ENCODE measurements at places on chromosomes 3 and 15.

DNA sequence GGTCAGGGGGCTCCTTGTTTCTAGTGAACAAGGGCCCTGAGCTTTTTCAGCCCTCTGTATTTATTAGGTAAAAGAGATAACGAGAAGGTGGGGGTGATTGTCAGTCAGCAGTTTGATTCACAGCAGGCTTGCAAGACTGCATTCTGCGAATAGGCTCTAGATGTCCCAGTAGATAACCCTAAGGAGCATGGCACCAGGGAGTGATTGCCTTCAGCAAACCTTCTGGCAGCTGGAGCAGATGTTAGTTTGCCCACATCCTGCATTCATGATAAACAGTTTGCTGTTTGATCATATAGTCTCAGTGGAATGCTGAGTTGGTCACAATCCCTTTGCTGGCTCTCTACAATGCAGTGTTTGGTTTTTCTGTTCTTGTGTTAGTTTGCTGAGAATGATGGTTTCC, 161.3 kb upstream of the GADL1 start:
- DNase-seq: no peak

DNA sequence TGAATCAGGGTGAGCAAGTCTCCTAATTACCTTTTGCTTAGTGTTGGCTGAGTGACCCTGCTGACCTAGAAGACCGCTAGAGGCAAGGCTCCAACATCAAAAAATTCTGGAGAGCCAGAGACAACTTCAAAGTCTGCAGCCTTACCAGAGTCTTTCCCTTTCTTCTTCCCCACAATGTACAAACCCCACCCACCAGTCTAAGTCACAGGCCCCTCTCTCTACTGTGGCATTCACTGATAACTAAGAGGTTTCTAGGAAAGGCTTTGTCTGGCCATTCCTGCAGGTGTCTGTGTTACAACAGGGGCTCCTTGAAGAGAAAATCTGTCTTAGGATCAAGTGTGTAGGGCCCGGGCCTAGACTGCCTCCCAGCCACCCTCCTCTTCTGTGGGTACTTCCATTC, 525 bp downstream of the MYH15 start:
- DNase-seq: no peak

GRCh38 chr3:134988666-134989065, 193.6 kb downstream of the EPHB1 start:
- DNase-seq: no peak

GRCh38 chr15:72229076-72229946, 1.7 kb downstream of the PKM start:
- no peak for DNase-seq

DNA sequence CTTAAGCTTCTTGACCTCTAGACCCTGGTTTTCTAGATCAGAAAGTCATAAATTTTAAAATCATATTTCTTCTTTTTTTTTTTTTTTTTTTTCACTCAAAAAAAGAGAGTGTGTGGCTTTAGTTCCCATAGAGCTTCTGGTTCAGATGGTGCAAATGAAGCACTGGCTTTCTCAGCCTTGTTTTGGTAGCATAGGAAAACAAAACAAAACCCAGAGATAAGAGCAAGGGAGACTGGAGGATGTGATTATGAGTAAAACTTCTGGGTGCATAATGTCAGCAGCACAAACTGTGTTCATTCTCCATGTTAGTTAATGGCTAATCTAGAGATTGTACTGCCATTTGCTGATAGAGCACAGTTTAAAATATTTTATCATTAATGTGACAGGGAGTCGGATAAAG, 55.4 kb downstream of the RARB start:
- DNase-seq: no peak

DNA sequence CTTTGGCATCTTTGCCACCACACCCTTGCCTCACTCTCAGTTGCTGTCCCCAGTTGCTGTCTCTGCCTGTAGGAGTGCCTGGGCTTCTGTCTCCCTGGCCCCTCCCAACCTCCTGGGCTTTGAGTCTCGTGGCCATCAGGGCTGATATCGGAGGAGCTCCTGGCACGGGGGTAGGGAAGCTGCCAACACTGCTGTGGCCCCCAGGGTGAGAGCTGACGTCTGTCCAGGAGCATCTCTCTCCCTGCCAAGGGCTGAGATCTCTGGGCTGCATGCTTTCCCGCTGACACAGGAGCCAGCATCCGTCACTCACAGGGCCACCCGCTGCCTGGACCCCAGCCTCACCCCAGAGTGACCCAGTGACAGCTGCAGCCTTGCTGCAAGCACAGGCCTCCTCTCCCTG, 47.4 kb downstream of the EXOG start:
- DNase-seq: no peak

- no peak for DNase-seq
These were observed 1.9 kb downstream of the CSK start for GRCh38 chr15:74783808-74784175.

GRCh38 chr3:81326245-81326644, 435.2 kb downstream of the GBE1 start:
- no peak for DNase-seq

DNA sequence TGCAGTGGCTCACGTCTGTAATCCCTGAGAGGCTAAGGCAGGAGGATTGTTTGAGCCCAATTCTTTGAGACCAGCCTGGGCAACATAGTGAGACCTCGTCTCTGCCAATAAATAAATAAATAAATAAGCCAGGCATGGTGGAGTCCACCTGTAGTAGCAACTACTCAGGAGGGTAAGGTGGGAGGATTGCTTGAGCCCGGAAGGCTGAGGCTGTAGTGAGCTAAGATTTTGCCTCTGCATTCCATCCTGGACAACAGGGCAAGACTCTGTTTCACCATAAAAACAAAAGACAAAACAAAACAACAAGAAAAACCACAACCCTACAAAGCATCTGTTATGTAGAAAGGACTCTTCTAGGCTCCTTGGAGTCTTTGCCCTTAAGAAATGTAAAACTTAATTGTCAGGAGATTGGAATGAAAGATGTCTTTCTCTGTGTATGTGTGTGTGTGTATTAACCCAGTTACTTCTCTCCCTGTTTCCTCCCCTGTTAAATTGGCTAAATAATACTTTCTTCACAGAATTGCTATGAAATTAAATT, 9.5 kb downstream of the NECTIN3 start:
- no peak for DNase-seq

- DNase-seq: no peak
These were observed 36.7 kb upstream of the VILL start for GRCh38 chr3:37953707-37954394.

DNA sequence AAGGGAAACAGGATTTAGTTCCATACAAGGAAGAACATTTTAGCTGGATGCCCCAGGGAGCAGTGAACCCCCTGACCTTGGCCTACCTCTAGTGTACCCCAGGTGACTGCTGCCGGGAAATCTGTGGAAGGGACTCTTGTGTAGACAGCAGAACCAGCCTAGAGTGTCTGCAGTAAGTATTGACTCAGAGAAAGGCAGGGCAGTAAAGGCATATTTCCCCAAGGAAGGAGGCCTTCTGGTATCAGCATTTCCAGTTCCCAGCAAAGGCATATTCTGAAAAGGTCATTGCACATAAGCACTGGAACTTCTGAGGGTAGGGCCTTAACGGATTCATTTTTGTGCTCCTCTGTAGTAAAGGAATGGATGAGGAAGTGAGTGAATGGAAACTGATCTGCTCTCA, 246.2 kb downstream of the FAM43A start:
- DNase-seq: no peak

DNA sequence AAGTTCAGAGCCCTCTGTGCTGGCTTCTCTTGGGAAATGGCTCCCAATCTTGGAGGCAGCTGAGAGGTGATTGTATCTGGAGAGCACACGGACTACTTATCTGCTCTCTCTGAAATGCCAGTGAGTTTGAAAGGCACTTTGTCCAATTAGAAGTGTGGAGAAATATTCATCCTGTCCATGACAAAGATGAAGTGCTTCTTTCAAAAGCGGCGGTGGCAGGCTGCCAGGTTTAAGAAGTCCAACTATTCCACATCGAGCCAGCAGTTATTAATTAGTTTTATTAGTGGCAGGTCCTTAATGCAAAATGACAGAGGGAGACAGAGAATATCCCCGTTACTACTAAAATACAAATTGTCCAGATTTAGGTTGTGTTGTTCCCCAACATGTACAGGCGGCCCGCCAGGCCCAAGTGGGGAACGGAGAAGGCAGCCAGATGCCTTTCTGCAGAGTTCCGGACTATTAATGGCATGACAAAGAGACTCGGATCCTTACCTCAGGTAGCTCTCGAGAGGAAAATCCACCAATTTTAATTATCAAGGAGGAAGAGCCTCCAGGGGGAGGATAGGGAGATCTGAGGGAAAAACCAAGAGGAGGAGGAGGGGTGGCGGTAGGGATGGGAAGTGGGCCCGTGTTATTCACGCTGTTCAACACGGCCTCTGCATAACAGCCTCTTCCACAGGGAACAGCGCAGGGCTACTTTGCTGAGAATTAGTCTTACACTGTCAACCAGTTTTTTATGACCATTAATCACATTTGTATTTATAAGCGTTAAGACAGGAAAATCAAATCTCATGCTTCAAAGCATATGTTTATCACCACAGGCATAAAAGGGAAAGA, 42.0 kb downstream of the RORA start:
- no peak for DNase-seq

- DNase-seq: no peak
These were observed 31.0 kb downstream of the ACAP2 start for GRCh38 chr3:195411836-195412235.

- no peak for DNase-seq
These were observed 10.8 kb upstream of the BNIP2 start for GRCh38 chr15:59699810-59700431.

DNA sequence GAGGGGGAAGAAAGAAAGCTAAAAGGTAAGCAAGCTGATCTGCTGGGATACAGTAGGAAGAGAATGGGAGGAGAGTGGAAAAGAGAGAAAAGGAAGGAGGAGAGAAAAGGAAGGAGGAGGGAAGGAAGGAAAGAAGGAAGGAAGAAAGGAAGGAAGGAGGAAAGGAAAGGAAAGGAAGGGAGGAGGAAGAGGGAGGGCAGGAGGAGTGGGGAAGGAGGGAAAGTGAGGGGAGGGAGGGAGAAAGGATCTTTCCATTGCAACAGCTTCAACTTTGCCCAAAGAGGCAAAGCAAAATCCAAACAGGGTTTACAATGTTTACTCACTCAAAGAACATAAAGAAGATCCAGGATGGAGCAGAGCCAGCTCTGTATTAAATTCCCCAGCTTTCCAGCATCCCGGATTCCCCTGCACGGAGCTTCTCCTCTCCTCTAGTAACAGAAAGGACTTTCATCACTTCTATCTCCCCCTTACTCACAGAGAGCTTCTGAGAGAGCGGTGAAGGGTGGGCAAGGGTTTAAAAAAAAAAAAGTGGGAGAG, 494.2 kb upstream of the PROK2 start:
- no peak for DNase-seq

GRCh38 chr3:107994181-107994580, 96.7 kb downstream of the CD47 start:
- no peak for DNase-seq

GRCh38 chr3:143951351-143951971, 20.2 kb upstream of the DIPK2A start:
- DNase-seq: no peak

DNA sequence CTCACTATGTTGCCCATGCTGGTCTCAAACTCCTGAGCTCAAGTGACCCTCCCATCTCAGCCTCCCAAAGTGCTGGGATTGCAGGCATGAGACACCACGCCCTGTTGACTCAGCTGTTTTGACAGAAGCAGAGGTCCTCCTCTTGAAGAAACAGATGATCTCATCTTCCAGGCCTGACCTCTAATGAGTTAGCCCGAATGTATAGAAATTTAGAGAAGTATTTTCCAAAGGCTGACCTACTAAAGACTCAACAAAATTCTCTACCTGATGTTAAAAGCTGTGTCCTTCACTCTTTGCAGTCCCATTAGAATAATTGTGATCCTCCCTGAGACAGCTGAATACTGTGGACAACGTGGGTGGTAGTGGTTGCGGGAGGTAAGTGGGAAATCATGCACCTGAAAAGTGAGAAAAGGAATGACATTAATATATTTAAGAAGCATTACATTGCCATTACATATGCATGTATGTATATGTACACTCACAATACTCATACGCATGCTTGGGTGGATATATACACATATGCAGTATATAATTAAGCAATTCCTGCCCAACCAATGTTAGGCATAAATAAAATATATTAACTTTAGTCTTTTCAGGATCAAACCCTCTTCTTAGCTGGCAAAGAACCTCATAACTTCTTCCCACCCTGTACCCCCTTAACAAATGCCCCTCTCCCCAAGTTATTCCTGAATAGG, 204.6 kb upstream of the NR2F2 start:
- DNase-seq: no peak

GRCh38 chr15:99454941-99455788, 110.6 kb upstream of the MEF2A start:
- no peak for DNase-seq

GRCh38 chr15:89248584-89248983, 4.8 kb downstream of the FANCI start:
- DNase-seq: no peak
